ENCODE measurements at places on chromosomes 5 and 9.

- DNase-seq = no peak
Observed at GRCh38 chr5:31651241-31651640, 12.3 kb downstream of the PDZD2 start.

DNA sequence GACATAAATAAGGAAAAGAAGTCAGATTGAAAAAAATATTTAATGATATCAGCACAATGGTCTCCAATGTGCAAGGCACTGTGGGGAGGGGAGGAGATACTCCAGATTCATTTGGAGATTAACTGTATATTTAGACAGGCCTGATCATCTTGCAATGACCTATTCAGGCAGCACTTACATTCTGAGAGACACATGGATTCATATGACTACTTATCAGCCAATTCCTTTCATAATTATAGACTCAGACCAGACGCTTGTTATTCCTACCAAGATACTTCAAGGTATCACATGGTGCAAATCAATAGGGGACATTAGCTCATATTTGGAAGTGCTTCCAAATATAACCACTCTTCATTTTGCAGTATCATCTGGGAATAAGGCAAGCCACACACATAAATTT lies 153.5 kb upstream of the TARS1 start:
- no peak for DNase-seq

GRCh38 chr5:147904110-147904509 lies 2.2 kb downstream of the C5orf46 start:
- no peak for DNase-seq

GRCh38 chr5:19767987-19768386 lies 220.0 kb downstream of the CDH18 start:
- DNase-seq = no peak

DNA sequence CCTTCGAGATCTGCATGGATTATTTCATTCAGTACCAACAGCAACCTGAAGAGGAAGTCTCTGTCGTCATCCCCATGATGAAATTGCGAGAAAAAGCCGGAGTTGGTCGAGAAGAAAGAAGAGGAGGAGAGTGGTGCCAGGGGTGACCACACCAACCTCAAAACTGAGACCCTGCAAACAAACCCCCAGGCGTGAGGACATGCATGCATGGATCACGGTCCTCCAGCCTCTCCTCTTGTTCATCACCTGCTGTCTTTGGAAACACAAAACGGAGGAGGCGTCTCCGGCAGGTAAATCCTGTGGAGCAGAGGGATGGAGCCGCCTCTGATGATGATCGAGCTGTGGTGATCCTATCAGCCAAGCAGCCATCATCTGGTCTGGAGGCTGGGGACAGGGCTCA lies 114.4 kb upstream of the IRX2 start:
- no peak for DNase-seq

GRCh38 chr5:123527190-123527589 lies 15.2 kb downstream of the CSNK1G3 start:
- no peak for DNase-seq

- DNase-seq = no peak
Observed at GRCh38 chr9:3894772-3895171, 369.0 kb upstream of the RFX3 start.

- DNase-seq = no peak
Observed at GRCh38 chr9:35495984-35496383, 6.1 kb downstream of the RUSC2 start.

DNA sequence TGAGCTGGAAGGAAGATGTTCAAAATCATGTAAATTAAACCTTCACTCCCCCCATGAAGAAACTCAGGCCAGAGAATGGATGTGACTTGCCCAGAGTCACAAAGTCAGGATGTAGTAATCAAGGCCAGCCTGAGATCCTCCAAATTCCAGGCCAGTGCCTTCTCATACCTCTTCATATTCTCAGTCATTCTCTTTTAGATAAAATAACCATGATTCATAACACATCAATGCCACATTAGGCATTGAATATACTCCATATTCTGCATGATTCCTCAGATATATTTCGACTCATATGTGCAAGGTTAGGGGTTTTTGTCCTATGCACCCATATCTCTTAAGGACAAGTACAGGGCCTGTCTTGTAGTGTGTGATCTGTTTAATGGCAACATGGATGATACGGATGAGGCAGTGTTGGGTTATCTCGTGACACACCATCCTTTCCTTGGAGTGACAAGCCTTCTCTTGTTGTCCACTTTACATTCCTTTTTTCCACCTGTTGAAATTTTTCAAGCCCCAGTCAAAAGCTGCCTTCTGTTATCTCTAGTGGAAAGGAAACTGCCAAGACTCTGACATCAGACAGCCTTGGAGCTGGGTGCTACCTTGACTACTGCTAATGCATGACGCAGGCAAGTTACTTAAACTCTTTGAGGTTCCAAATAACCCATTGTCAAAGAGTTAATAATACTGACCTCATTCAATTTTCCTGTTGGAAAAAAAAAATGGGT lies 227.5 kb upstream of the NR4A3 start:
- no peak for DNase-seq

DNA sequence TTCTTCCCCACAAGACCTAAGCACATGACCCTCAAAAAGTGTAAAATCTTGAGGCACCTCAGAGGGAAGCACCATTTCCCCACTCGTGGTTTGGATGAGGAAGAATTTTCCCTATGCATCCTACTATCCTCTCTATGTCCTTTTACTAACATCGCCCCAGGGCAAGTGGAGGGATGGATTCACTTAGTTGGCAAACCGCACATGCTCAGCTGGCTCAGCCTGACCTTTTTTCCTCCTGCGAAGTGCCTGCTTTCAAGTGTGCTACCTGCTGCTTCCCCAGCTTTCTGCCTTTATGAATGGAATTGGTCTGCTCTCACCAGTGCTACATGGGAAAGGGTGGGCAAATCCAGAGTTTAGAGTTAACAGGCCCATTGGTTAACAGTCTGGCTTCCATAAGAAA lies 56.6 kb upstream of the IFNK start:
- no peak for DNase-seq

GRCh38 chr9:13621872-13622564 lies 342.5 kb upstream of the MPDZ start:
- DNase-seq = no peak

DNA sequence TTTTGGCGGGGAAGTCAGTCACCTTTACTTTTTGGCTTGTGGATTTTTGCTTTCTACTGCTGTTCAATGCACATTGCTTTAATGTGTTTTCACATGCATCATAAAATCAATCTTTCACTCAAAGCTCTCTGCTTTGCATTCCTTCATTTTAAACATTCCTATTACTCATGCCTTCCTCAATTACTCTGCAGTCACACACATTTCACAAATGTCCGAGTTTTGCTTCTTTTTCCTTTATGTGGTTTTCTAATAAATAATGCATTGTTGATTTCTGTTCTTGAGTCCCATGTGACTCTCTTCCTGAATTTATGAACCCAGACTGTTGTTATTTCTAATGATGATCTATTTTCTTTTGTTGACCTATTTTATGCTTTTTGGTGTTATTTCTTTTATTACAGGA lies 82.3 kb upstream of the EPB41L4B start:
- DNase-seq = no peak

GRCh38 chr5:72301557-72301956 lies 18.5 kb downstream of the MRPS27 start:
- no peak for DNase-seq

GRCh38 chr9:118009614-118010013 lies 305.4 kb downstream of the TLR4 start:
- no peak for DNase-seq

- DNase-seq = no peak
Observed at GRCh38 chr5:119358901-119359603, 3.2 kb downstream of the TNFAIP8 start.

- DNase-seq = no peak
Observed at GRCh38 chr9:111030492-111030891, 7.8 kb downstream of the LPAR1 start.

- no peak for DNase-seq
Observed at GRCh38 chr5:101717721-101718120, 578.4 kb downstream of the SLCO4C1 start.

DNA sequence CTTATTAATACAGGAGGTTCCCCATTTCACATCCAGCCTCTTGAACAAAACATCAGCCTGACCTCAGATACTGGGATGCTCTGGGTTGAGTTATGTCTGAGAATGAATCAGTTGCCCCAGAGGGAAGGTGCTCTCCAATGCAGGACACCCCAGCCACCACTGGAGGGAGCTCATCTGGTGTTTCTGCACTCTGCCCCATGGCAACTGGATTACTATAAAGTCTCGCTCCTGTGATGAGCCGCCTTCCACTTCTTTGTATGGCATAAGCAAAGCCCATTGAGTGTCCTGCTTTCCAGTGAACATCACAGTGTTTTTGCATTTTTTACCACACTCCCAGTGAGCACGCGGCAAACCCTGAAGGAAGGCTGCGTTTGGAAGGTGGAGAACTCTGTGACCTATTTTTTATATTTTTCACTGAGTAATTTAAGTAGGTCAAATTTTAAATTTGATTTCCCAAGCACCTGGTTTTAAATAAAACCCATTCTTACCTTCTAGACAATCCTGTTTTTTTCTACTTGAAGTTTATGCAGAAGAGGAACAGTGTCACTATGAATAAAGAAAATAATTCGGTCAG lies 176.9 kb upstream of the WWC1 start:
- DNase-seq = peak; percentile 37

DNA sequence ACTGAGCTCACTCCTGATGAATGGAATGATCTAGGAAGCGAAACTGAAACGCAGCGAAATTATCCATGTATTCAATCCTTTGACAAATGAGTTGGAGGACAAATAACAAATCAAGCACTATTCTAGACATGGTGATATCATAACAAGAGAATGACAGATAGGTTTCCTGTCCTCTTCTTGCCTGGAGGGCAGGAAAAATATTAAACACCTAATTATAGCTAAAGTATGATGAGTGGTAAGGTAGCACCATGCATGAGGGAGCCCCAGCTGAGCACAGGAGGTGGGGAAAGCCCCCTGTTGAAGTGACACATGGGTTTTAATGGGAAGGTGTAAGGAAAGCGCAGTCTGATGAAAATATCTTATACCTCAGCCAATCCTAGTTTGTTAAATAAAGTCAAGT lies 225.2 kb downstream of the NPR3 start:
- no peak for DNase-seq

GRCh38 chr9:126614455-126615244 lies 922 bp downstream of the LMX1B start:
- DNase-seq = no peak

DNA sequence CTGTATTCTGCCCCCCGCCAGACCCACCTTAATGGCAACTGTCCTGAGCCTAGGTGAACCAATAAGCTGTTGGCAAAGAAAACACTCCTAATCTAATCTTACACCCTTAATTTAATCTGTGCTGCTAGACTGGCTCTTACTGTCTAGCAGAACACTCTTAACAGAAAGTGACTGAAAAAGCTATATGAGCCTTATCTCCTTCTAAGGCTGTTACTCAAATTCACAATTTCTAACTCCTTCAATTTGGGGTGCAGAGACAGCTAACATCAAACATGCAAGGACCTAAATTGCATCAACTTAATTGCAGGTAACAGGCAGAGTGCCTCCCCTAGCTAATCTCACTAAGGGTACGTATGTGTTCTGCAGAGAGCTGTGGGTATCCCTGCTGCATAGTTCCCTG lies 49.5 kb upstream of the MAP1B start:
- DNase-seq = no peak

DNA sequence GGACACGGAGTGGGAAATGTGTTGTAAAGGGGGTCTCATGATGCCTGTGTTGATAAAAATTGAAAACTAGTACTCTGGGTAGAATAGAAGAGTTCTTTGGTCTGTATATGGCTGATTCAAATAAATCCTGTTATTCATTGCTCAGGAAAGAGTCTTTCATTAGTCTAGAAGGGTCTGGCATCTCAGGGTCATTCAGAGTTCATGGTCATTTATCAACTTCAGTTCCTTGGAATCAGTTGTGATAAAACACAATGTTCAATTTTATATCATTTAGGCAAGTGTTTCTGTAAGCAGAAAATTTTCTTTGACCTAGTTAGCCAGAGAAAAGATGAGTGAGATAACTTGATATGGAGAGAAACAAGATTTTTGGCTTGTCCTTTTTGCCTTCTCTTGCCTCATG lies 36.3 kb downstream of the SPATA31D1 start:
- no peak for DNase-seq

GRCh38 chr9:7671847-7672246 lies 127.7 kb downstream of the DMAC1 start:
- no peak for DNase-seq

GRCh38 chr9:10236161-10236560 lies 376.6 kb downstream of the PTPRD start:
- no peak for DNase-seq

DNA sequence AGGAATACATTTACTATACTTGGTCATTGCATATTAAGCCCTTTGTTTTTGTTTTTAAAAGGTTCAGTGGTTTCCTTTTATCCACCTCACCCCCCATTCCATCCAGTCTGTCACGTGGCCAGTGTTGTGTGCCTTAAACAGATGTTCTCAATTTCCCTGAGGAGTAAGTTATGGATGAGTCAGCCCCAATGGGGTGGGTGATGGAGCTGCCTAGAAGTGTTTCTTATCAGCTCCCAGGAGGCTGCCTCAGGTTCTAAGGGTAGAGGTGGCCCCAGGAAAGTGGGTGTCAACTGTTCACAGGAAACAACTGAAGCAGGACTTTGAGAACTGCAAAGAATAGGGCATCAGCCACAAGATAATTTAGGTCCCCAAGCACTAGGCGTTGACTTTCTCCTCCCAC lies 41.1 kb downstream of the ACTBL2 start:
- no peak for DNase-seq

DNA sequence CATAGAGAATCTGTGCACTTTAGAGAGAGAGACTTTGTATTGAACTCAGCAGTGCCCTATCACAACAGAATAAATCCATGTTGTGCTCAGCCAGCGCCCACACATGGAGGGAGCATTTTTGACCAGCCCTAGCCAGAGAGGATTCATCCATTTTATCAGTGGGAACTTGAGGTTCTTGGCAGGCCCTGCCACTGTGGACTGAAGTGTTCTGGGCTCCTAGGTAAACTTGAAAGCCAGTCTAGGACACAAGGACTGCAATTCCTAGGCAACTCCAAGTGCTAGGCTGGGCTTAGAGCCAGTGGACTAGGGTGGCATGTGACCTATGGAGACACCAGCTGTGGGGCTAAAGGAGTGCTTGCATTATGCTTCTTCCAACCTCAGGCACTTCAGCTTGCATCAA lies 523.5 kb downstream of the CDH12 start:
- no peak for DNase-seq

DNA sequence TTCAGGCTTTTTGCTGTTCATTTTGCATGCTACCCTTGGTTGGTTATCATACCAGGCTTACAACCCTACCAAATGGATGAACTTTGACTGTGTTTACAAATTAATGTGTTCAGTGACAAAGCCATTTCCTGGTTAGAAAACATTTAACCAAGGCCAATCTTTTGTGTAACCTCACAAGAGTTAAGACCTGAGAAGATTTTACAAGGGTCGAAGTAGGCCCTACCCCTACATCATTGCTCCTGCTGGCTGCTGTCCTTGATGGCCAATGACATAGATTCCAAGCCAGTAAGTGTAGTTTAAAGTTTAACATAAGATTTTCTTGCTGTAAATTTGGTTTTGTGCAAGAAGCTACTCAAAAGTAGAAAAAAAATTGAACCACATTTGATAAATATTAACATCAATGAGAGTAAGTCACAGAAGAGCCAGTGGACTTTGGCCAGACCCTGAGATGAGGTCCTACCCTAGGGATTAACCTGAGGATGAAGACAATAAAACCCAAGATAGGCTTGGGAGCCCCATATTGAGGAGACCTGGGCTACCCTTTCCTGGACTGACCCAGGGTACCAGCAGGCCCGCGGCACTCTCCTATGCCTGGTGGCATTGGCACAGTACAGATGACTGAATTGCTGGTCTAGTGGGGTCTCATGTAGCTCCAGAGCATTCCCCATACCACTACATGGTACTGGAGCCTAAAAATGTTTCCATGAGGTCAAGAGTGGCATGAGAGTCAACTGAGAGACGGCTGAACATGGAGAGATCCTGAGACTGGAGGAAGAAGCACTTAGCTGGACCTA lies 8.3 kb downstream of the C1QTNF3 start:
- no peak for DNase-seq

Measured in activated naive CD8-positive, alpha-beta T cell treated with anti-CD3 and anti-CD28 coated beads, Interleukin-2, amount 10 ng/mL, durations not matched to agents 7 days and 5 days (primary cell).